Sciatic nerve (tissue), 2 donors: ENCODE measurements at places on chromosomes 2 and 18. TPM values are rescaled to one million over a fixed set of nuclear protein-coding genes. Genes with fewer than 3 reads are reported as not detected.

Gene TANC1
- total RNA-seq: 50.3 TPM

Gene ILKAP
- total RNA-seq: 61.7 TPM

Gene FSHR
- total RNA-seq: not detected

Gene RRM2
- total RNA-seq: 1.0 TPM

- DNase-seq: no peak
Measured at GRCh38 chr2:152348388-152348787, 13.4 kb downstream of the FMNL2 start.

GRCh38 chr2:3827673-3828575 lies 124.5 kb downstream of the DCDC2C start:
- DNase-seq: no peak
